ENCODE measurements at places on chromosomes 11 and 22.

DNA sequence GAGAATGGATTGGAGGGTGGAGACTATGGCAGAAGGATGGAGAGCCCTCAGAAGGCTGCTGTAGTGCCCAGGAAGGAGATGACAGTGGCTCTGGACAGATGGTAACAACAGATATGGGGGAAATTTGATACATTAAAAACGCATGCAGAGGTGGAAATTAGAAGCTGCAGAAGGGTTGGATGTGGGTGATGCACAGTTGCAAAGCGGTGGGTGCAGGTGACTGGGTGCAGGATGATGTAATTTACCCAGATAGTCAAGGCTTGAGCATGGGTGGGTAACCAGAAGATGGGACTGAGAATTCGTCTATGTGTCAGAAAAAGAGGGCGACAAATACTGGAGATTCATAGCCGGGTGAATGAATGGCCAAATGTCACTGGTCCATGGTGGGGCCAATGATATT is 570.3 kb downstream of the MN1 start:
- DNase-seq = no peak

GRCh38 chr22:23400286-23400981 is 179.7 kb downstream of the IGLL1 start:
- DNase-seq = no peak

- DNase-seq = no peak
Observed at GRCh38 chr22:31962387-31963125, 18.2 kb downstream of the YWHAH start.

DNA sequence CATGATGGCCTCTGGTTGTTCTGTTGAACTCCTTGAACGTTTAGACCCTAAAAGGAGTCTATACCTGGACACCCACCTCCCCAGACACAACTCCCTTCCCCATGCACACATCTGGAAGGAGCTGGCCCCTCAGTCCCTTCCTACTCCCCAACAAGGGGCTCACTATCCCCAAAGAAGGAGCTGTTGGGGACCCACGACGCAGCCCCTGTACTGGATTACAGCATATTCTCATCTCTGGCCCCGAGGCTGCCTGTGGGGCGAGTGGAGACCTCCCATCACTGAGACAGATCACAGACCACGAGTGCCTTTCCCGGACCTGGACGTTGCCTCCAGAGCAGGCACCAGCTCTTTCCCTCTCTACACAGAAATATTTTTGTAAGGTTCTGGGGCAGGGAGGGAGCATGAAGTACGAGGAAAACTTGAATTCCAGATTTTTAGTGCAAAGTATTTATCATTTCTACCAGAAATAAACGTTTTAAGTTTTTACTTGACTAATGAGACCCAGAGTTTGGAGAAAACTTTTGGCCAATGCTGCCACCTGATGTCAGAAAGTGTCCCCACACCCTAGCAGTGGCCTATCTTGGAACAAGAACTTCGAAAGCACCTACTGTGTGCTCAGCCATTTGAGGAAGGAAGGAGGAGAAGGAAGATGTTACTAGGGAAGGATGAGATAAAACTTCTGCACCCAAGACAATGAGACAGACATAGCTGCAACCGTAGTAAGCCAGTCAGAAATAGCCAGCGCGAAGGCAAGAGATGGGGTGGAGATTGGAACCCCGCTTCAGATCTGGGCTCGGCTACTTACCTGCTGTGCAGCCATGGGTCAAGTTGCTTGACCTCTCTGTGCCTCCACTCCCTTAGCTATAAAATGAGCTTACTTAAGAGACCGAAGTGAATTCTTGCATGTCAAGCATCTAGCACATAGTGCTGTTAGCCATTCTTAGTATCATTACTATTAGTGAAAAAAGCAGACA is 10.2 kb upstream of the POU2F3 start:
- no peak for DNase-seq

DNA sequence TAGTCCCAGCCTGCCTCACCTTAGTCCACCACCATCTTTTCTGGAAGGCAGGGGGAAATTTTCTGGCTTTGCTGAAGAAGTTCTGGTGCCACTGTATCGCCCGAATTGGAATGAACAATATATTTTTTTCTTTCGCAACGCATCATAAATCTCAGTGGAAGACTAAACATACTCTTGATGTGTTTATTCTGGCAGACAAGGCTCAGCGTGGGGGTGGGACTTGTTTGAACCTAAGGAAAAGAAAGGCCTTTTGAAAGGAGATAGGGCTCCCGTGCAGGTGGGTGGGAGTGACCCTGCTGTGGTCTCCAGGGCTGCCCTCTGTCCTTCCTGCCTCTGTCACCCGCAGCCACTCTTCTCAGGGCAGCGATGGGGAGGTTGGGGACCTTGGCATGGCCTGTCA is 42.5 kb downstream of the CD82 start:
- DNase-seq = peak; percentile 70

DNA sequence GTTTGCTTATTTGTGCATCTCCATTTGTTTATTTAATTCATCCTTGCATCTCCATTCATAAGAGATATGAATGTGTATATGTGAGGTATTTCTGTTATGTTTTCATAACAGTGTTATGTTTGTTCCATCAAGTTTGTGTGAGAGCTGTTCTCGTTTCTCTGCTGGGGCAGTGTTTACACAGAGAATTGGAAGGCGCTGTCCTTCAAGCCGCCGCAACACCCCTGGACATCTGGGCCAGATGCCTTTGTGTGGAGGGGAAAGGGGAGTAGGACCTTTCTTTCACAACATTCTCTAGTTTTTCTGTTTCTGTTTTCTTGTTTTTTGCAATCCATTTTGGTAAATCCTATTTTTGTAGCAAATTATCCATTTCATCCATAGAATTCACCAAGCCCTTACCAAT is 7.0 kb upstream of the TM7SF2 start:
- no peak for DNase-seq

DNA sequence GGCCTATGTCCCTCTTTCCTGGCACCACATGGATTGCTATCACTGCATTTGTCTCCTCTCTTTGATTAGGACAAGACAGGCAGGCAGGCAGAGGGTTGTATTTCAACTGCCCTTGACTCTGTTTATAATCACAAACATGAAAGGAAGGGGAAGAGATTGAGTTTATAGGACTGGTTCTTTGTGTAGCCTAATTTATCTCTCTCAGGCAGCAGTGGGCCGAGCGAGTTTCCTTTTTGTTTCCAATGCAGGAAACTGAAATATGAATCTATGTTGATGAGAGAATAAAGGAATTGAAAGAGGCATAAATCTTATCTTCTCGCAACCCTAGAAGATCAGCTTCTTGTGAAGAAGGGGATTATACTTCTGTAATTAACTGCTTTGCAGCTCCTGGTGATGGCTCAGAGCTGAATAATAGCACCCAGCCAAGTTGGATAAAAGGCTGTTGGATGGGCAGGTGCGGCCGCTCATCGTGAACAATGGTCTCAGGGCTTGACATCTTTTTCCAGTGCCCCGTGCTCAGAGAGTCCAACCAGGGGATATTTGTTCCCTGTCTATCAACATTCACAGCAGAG is 80.6 kb upstream of the SYT13 start:
- DNase-seq = no peak

- no peak for DNase-seq
Observed at GRCh38 chr22:48823941-48824340, 1003.7 kb downstream of the BRD1 start.

DNA sequence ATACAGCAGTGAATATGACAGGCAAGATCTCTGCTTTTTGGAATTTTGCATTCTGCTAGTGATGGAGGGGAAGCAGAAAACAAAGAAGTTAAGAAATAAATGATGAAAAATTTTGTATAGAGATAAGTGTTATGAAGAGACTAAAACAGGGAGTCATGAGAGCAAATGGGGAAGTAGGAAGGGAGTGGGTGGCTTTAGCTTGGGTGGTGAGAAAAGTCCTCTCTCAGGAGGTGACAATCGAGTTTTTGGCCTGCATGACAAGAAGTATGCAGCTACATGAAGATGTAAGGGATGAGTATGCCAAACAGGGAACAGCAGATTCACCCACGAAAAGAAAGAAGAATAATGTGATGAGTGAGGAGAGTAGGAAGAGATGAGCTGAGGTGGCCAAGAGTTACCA is 80.7 kb upstream of the MPPED2 start:
- DNase-seq = no peak

- no peak for DNase-seq
Observed at GRCh38 chr11:62025487-62026105, 58.2 kb upstream of the FTH1 start.

DNA sequence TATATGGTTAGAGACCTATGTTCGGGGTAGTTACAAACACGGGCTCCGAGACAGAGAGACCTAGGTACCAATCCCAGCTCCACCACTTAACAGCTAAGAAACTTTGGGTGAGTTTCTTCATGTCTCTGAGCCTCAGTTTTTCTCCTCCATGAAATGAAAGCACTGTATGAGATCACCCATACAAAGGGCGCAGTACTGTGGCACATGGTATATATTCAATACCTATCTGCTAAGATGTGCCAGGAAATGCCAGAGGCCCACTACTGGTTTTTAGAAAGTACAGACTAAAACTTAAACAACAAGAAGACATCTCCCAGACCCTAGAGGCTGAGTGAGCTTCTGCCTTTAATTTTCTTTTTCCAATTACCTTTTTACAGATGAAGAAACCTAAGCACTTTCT is 69.5 kb downstream of the SLC1A2 start:
- DNase-seq = no peak

DNA sequence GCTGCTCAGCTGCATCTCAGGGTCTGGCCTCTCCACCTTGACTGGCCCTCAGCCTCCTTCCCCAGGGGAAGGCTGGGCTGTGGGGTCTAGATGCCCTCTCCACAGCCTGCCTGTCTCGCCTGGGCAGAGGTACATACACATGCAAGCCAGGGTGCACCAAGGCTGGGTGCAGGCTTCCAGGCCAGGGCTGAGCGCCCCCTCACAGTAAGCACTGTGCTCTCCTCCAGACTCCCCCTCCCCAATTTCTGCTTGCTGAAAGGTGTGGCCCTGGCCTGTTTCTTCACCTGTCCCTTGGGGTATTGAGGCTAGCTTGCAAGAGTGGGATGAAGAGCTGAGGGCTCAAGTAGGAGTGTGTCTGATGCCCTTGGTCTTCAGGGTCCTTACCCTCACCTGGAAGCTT is 22.5 kb downstream of the RELT start:
- DNase-seq = no peak

- DNase-seq = peak; percentile 46
Observed at GRCh38 chr11:123083623-123084029, 21.7 kb upstream of the HSPA8 start.

GRCh38 chr11:66189031-66189745 is 79.3 kb upstream of the RAB1B start:
- DNase-seq = no peak

GRCh38 chr22:20807315-20807752 is 33.4 kb downstream of the SERPIND1 start:
- DNase-seq = no peak

DNA sequence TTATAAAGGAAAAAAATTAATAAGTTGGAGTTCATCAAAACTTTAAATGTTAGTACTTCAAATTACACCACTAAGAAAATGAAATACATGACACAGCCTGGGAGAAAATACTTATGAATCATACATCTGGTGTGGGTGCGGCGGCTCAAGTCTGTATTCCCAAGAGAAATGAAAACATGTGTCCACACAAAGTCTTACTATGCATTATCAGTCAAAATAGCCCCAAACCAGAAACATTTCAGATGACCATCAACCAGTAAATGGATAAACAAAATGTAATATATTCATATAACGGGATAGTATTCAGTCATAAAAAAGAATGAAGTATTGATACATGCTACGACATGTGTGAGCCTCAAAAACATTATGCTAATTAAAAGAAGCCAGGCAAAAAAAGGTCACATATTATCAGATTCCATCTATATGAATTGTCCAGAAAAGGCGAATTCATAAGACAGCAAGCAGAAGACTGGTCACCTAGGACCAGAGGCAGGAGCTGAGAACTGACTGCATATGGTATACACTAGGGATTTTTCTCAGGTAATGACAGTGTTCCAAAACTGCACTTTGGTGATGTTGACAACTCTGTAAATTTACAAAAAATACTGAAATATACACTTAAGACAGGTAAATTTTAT is 5.3 kb upstream of the AKIP1 start:
- DNase-seq = no peak

DNA sequence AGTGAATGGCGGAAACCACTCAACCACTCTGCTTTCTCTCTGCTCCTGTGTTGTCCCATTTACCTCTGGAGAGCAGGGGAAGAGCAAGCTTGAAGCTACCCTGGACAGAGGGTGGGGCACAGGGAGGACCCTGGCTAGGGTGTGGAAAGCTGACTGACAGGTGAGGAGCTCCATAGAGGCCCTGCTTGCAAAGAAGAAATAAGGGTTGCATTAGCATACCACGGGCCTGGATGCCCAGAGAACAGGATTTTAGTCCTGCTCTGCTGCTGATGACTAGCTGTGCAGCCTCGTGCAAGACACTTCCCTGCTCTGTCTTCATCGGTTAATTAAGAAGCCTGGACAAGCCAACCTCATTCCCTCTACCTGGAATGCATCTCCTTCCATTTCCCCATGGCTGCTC is 135.0 kb downstream of the BUD13 start:
- DNase-seq = no peak

DNA sequence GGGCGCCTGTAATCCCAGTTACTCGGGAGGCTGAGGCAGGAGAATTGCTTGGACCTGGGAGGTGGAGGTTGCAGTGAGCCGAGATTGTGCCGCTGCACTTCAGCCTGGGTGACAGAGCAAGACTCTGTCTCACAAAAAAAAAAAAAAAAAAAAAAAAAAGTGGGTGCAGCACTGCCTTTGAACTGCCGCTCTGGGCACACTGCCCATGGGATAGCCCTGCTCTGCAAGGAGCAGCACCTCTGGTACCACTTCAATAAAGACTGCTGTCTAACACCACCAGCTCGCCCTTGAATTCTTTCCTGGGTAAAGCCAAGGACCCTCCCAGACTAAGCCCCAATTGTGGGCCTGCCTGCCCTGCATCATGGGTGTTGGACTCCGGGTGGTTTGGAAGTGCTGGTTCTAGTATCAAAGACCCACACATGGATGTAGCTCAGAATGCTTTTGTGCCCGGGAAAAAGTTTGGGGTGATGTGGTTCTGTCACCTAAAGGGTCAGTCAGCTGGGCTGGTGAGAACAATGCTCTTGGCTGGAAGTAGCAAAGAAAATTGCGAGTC is 444.3 kb downstream of the TBC1D22A start:
- no peak for DNase-seq

DNA sequence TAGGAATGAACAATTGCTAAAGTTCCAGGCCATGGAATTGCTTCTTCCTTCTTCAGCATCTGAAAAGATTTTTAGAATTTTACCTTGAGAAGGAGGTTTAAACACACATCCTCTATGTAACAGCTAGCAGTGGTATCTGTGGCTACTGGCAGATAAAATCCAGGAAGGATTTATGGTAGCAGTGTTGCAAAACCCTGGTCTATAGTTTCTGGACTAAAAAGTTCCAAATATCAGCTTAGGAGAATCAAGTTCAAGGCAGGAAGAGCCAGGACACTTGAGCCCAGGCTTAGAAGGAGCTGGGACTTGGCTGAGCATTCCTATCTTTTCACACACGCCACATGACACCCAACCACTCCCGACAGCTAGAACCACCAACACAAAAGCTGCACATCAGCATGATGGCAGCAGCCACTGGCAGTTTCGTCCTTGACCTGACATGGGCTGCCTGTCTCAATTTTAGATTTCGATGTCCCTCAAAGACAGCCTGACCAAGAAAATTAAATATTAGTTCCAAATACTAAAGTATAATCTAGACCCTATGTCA is 14.1 kb downstream of the LARGE2 start:
- no peak for DNase-seq

- no peak for DNase-seq
Observed at GRCh38 chr11:20342347-20343141, 21.0 kb upstream of the HTATIP2 start.
